ENCODE measurements at places on chromosomes 5 and 9.

- no peak for DNase-seq
These were observed at the start of gene SLC36A2 for GRCh38 chr5:151347369-151347768. Gene SLC36A2, minus strand, starts transcription at chr5:151347559. Its CDS starts 99 bp downstream, at chr5:151347460.

- no peak for DNase-seq
These were observed 264.9 kb downstream of the CD180 start for GRCh38 chr5:66931651-66932050.

DNA sequence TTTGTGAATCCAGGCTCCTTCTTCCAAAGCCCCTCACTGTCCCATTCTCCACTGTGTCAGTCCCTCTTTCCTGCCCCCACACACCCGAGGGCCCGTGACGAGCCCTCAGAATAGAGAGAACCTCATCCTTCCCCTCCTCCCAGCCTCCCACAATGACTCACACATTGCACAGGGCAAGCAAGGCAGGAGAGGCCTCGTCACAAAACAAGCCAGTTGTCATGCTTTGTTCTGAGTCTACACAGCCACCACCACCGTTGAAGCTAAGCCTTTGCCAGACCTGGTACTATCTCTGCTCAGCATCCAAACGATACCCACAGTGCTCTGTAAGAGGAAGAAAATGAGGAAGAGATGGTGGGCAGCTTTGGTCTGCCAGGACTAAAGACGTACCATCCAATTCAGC lies 142.2 kb upstream of the ZNF366 start:
- DNase-seq = no peak

DNA sequence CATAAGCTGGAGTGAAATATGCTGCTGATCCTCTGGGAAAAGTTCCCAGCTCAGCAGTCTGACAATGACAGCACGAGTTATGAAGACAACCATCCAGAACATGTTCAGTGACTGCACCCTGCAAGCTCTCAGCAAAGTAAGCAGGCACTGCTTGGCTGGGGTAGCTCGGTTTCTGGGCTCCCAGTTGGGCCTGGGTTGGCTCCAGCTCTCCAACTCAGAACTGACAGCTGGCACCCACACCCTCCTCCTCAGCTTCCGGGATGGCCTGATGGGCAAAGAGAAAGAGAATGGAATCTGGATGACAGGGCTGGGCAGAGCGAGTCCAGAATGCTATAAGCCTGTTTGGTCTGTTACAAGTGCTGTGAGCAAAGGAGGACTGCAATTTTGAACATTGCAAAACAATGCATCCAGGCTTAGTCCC lies 185.0 kb downstream of the CSNK1G3 start:
- DNase-seq = no peak

DNA sequence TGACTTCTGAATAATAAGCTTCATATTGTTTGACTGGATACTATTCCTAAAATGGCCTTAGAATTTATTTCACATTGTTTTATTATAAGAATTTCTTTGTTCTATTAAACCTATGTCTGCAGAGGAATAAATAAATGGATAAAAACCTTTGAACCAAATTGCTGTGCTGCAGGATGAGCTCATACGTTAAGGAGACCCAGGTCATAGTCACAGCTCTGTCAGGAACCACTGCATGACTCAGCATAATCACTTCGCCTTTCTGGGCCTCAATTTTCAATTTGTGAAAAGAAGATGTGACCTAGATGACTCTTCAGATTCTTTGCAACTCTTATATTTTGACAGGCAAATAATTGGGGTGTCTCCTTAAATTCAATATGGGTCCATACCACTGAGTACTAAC lies 36.7 kb upstream of the HMHB1 start:
- no peak for DNase-seq

DNA sequence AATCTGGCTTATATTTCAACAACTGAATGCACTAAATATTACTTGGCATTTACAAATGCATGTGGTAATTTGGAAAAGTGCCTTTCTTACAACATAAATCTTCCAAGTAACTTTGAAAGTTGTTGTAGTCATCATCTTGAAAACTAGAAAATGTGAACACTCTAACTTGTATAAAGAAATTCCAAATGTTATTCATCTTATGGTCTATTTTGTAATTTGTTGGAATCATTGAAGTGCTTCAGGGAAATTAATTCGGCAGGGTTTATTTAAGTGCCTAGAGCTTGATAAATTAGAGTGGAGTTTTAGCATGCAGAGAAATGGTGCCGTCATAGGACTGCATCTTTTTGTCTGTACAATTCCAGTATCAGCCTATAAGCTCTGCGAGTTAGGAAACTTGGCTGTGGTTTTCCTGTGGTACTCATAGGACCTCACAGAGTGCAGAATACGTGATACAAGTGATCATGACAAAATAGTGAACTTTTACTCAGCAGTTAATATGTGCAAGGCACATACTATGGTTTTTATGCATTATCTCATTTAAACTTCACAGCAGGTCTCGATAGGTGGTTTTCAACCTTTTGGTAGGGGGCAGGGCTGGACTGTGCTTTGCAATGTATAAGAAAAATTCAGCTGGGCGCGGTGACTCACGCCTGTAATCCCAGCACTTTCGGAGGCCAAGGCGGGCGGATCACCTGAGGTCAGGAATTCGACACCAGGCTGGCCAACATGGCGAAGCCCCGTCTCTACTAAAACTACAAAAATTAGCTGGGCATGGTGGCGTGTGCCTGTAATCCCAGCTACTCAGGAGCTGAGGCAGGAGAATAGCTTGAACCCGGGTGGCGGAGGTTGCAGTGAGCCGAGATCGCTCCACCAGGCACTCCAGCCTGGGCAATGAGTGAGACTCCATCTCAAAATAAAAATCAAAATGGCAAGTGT lies 79.6 kb downstream of the RAI14 start:
- no peak for DNase-seq

DNA sequence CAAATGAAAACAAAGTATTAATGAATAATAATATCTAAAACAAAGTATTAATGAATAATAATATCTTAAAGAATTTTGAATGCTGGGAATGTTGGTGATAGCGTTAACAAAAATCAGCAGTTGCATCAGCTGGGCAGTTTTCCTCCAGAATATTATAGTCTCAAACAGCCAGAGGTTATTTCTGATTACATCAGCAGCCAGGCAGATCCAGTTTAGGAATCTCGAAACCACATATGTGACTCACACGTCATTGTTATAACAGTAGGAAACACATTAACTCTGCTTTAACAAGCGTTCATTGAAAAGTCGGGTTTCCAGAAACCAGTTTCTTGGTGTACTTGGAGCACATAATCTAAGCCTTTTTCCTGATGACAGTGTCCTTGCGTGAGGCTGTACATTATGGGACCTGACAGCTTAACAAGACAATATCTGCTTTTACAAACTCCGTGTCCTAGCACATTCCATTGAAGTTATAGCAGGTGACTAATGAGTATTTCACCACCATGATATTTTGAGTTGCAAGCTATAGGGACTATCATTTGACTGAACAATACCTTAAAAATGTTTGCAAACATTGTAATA lies 559.5 kb upstream of the KLF4 start:
- DNase-seq = no peak

GRCh38 chr9:69324549-69325401 lies at the start of gene ENTREP1:
Gene ENTREP1, plus strand, starts transcription at chr9:69325215. Its CDS starts 95 bp downstream, at chr9:69325310.
- DNase-seq = no peak

DNA sequence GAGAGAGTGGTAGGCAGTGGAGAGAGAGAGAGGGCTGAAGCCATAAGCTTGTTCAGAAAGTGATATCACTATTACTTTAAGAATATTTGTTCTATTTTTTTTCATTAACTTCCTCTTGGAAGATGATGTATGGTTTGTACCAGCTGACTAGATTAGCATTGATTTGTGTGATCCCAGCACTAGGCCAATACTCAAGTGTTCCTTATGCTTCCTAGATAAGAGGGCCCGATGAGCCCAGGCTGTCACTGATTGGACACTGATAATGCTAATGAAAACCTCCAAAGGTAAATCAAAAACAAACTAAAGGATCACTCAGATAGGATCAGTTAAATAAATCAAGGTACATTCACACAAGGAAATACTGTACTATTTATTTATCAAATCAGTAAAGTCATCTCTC lies 52.7 kb upstream of the OTULINL start:
- DNase-seq = no peak

DNA sequence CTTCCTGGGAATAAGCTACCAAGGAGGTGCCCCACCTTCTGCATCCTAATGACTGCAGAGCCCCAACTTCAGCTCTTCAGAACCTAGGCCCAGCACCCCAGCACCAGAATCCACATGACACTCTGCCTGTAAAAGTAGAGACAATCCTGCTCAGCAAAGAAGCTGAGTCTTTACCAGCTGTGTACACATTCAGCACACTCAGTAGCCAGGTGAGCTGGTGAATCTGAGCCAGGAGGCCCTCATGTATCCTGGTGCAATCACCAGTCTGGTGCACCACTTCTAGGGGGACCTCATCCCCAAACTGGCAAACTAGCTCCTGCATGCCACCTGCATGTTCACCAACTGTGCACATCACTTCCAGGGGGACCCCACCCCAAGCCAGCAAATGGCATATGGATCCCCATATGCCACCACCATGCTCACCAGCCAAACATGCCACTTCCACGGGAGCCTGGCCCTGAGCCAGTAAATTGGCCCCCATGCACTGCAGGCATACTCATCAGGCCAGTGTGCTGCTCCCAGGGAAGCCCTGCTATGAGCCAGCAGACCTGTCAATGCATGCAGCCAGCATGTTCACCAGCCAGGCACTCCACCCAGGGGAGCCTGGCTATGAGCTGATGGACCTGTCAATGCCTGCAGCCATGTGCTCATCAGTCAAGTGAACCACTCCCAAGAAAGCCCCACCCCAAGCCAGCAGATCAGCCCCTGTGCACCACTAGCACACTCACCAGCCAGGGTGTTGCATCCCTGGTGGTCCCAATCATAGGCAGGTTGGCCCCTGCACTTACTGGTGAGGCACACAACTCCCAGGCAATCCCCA lies 15.6 kb upstream of the BTNL9 start:
- DNase-seq = no peak

DNA sequence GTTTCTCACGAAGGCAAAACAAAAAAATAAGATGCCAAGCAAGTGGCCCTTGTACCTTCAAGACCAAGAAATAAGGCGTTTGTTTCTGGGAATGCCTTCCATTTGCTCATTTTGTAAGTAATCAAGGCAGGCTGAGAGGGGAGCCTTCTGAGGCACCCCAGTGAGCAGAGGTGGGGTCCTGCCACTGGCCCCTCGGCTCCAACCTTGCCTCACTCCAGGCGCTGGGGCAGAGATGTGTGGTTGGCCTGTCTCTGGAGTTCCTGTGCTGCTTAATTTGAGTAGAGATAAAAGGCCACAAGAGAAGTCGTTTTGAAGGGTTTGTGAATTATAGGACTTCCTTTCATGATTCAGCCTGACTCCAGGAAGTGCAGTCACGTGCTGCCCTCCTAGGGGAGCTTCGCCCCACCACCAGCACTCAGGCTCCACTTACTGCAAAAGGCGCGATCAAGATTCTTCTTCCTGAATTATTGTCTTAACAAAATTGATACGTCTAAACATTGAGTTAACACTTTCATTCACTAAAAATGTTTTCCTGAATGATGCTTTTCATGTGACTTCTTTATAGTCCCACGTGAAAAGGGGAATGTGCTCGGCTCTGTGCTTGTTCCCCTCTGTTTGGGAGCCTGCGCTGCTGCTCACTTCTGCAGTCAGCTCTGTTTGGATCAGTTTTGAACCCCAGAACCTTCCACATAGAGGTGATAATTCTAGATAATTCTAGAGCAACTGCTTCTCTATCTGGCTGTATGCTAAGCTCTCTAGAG lies 13.7 kb downstream of the SYK start:
- DNase-seq = no peak

DNA sequence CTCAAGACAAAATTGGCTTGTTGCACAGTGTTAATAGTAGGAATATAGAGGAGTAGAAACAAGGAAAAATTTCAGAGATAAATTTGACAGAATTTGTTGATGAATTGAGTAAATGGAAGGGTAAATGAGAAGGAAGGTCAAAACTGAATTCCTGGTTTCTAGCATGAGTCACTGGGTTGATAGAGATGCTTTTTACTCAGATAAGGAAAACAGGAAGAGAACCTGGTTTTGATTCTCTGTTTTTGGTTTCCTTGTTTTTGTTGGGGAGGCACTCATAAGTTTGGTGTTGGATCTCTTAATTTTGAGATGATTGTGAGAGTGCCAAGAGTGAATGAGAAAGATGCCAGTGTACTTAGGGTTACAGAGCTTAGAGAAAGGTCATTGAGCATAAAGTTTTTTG lies 7.1 kb downstream of the LRRC70 start:
- no peak for DNase-seq

- DNase-seq = no peak
These were observed 229.1 kb downstream of the CTNND2 start for GRCh38 chr5:11675184-11675583.

DNA sequence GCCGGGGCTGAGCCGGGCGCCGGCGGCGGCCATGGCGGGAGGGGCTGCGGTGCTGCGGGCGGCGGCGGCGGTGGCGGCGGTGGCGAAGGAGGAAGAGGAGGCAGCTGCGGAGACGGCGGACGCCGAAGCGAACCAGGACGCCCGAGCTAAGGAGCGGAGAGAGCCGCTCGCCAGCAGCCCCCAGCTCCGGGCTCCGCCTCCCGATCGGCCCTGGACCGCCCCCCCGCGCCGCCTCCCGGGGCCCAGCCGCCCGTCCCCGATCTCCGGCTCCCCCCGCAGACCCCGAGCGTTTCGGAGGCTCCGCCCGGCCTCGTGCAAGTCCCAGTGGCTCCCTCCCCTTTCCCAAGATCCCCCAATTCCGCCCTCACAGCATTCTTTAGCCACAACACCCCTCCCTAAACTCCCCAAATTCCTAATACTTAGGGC lies at the start of gene ASTN2:
Gene ASTN2, minus strand, starts transcription at position 152 of the 426 bp plus-strand sequence. Its CDS starts 119 bp downstream, at position 33.
- DNase-seq = no peak

GRCh38 chr5:27523629-27524028 lies 485.2 kb upstream of the CDH9 start:
- DNase-seq = no peak

- DNase-seq = no peak
These were observed 1.4 kb downstream of the PAX5 start for GRCh38 chr9:37032713-37033112.

DNA sequence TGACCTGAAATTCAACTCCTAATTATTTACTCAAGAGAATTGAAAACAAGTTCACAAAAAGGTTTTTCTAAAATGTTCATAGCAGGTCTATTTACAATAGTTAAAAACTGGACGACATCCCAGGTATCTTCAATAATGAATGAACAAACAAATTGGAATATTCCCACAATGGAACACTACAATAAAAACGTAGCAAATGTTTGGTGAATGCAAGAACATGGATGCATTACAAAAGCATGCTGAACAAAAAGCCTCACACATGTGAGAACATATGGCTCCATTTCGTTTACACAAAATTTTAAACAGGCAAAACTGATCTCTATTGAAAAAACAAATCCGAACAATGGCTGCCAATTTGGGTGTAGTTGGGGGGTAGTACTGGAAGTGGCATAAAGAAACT lies 669.9 kb downstream of the MTRR start:
- no peak for DNase-seq

GRCh38 chr5:99747342-99747741 lies 787.8 kb upstream of the FAM174A start:
- DNase-seq = no peak

GRCh38 chr5:78283105-78283504 lies 11.4 kb downstream of the AP3B1 start:
- DNase-seq = no peak

- DNase-seq = no peak
These were observed 151.7 kb upstream of the TAS2R1 start for GRCh38 chr5:9781890-9782289.

- DNase-seq = no peak
These were observed 561 bp downstream of the DAPK1 start for GRCh38 chr9:87498046-87498810.

GRCh38 chr9:131432597-131433301 lies 38.9 kb downstream of the PRRC2B start:
- DNase-seq = no peak
